ENCODE measurements at places on chromosomes 6 and 20. TPM values are rescaled to one million over a fixed set of nuclear protein-coding genes. Genes with fewer than 3 reads are reported as not detected.

GRCh38 chr6:31113861-31114540 is 599 bp upstream of the PSORS1C1 start:
- no peak for DNase-seq

DNA sequence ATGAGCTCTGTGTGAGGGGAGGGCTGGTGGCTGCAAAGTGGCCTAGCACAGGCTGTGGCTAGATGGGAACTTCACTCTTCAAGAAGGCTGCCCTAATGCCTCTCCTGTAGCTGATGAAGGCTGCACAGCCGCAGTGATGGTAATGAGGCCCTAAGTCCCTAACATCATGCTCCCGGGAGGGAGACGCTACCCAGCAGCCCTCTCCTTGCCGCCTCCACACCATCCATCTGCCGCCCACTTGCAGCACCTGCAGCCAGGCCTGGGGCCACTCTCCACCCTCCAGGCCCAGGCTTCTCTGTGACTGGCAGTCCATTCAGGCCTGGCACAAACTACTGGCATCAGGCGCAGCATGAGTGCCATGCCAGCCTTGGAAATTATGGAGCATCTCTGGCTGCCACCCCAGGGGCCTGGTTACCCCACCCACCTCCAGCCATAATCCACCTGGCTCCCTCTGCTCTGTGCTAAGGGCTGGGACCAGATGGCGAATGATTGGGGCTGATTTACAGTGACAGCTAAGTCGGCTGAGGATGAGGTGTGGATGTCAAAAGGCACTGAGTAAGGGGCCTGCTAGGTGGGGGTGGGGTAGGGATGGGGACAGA is 284.2 kb downstream of the LRFN2 start:
- no peak for DNase-seq

DNA sequence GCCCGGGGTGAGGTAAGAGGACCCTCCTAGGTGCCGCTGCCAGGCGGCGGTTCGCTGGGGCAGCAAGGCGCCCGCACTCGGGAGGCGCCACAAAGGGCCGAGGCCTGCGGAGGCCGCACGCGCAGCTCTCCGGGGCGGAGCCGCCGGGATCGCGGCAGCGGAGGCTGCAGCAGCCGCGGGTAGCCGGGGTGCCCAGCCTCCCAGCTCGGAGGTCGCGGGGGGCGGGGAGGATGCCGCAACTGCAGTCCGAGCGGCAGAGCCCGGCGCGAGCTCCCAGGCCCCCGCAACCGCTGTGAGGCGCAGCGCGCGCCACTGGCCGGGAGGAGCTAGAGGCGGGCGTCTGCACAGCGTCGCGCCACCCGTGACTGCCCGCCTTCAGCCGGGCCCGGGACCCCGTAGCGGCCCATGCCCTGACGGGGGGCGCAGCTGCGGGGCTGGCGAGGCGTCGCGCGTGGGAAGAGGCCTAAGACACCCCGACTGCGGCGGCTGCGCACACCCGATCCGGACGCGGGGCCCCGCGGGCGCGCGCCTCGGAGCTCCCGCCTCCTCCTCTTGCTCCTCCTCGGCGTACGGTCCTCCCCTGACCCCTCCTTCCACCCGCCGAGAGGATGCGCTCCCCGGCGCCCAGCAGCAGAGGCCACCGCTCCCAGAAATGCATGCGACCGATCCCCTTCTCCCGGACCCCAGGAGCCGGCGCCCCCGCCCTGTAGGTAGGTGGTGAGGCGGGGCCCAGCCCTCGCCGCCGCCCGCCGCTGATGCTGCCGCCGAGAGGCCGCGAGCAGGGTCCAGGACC is at the start of gene NCOA7:
NCOA7 (plus strand) TSS at position 603 of the 793 bp plus-strand sequence. CDS start 24,395 bp downstream, outside the sequence.
- DNase-seq, result peak; percentile 58

DNA sequence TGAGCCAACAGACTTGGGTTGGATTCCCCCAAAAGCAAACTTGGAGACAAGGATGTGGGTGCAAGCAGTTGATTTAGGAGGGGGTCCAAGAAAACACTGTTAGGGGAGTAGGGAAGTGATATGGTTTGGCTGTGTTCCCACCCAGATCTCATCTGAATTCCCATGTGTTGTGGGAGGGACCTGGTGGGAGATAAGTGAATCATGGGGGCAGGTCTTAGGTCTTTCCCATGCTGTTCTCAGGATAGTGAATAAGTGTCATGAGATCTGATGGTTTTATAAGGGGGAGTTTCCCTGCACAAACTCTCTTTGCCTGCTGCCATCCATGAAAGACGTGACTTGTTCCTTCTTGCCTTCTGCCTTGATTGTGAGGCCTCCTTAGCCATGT is 542.6 kb downstream of the DHX35 start:
- no peak for DNase-seq

GRCh38 chr6:169254456-169255316 is 1.0 kb upstream of the THBS2 start:
- no peak for DNase-seq

SPTLC3 gene
- 28.1 TPM for total RNA-seq

BPIFB1 gene
- total RNA-seq, result not detected

Data from urinary bladder (tissue), 4 donors.